ENCODE measurements at places on chromosomes 1 and 21.

GRCh38 chr21:45459171-45460010 is 54.4 kb downstream of the COL18A1 start:
- no peak for DNase-seq

DNA sequence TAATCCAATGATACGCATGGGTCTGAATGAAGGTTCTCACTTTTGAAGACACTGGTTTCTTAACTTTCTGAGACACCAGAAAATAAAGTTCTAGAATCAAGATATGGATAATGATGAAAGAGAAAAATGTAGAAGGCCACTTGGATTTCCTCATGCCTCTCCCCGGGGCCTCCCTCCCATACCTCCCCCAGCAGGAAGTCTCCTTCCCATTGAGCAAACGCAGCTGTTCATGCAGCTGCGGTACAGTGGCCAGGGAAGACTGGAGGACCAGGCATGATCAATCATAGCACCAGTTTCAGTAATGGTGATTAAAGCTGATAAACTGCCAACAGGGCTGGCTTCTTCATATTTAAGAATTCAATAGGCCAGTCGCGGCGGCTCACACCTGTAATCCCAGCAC is 10.9 kb upstream of the UBR4 start:
- DNase-seq: no peak

DNA sequence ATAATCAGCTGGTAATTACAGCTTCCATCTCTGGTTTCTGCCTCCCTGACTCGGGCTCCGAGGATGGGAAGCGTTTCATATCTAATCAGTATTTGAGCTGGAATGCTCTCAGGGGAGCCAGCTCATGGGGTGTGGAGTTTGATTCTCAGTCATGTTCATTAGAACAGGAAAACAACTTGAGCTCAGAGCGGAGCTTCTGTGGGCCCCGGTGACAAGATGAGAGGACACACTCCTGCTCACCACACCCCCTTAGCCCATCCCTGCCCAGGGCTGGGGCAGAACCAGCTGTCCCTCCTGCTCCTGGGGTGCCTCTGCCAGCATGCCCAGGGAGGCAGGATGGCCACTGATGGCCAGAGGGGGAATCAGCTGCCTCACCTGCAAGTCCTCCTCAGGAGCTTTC is 726.0 kb downstream of the PTPRU start:
- no peak for DNase-seq

- DNase-seq: peak; percentile 97
Measured at GRCh38 chr1:93179886-93180722, at the start of gene TMED5. TSS of gene TMED5 (minus strand) at chr1:93180413. CDS start at chr1:93180242, 171 bp downstream.

DNA sequence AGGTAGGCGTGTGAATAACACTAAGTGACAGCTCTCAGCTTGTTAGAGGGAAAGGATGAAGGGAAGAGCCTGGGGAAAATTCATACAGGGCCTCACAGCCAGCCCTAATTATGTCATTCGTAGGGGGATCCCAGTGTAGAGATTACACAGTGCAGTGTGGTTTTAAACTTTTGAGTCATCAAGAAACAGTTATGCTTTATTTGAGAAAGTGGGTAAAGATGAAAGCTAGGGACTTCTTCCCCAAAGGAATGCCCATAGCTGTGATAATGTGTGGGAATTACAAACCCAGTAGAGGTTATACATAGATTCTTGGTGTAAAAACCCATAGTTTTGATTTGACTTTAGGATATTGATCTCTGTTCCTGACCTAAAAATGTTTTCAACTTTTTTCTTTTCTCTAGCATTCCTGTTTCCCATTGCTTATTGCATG is 1.9 kb downstream of the TTF2 start:
- DNase-seq: no peak

DNA sequence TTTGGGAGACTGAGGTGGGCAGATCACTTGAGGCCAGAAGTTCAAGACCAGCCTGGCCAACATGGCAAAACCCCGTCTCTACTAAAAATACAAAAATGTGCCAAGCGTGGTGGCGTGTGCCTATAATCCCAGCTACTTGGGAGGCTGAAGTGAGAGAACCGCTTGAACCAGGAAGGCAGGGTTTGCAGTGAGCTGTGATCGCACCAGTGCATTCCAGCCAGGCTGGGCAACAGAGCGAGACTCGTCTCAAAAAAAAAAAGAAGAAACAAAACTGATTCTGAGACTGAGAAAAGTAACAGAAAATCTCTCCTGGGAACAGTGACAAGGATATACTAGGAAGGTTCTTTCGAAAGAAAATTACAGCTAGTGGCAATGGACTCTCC is 20.9 kb downstream of the USP48 start:
- no peak for DNase-seq

DNA sequence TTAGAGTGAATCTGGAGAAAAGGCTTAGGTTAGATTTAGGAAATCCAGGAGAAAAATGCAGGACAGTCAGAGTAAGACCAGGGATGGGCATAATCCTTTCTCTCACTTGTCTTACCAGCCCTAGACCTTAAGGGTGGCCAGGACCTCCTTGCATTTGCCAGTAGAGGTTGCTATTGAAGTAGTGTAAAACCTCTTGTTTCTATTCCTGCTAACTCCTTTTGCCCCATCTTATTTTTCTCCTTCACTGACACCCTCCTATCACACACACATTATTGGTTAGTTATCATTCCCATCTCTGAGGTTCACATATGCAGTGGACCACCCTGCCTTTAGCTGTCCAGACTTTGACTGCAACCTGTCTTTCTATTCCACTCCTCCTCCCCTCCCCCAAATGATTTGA is 75.0 kb upstream of the MACF1 start:
- no peak for DNase-seq

DNA sequence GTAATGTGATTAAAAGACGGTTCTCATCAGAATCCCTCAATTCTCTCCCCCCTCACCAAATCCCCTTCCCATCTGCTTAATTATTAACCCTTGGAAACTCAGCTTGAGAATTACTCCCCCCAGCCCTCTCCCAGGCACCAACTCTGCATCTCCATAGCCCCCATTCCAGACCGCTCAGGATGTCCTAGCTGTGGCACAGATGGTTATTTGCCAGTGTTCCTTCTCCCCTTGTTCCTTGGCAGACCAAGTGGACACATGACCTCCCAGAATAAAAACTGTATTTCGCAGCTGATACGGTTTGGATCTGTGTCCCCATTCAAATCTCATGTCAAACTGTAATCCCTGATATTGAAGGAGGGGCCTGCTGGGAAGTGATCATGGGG is 14.6 kb downstream of the HENMT1 start:
- DNase-seq: no peak

- no peak for DNase-seq
Measured at GRCh38 chr1:69776555-69776954, 208.8 kb downstream of the LRRC7 start.

- no peak for DNase-seq
Measured at GRCh38 chr1:94544706-94545490, 3.3 kb upstream of the F3 start.

GRCh38 chr21:31420354-31420753 is 76.3 kb upstream of the TIAM1 start:
- no peak for DNase-seq

DNA sequence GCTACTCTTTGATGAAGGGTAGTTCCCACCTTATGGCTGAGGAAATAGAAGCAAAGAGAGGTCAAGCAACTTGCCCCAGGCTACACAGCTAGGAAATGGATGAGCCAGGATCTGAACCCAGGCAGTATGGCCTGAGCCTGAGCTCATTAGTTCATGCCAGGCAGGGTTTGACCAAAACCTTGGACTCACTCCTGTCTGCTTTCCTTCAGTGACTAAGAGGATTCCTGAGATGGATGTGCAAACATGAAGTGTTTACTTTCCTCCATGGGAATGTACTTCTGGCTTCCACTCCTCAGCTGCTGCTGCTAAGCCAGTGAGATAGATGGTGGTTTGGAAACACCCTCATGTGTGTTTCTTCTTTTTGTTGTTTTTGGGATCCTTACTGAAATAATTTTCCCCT is 35.1 kb upstream of the ERRFI1 start:
- no peak for DNase-seq

DNA sequence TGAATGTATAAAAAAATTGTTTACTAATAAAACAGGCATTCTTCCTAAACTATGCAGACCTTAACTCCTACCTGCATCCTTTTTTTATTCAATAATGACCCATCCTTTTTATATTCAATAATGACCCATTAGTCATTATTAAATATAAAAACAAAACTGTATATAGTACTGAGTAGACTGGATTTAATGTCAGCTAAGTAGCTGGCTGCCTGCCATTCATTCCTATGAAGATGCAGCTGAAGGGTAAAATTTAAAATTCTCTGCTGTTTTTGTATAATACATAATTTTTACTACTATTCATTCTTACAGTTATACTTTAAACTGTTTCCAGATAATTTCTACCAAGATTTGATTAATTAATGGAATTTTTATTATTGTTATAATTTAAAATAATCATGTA is 79.3 kb downstream of the DENND1B start:
- DNase-seq: no peak

DNA sequence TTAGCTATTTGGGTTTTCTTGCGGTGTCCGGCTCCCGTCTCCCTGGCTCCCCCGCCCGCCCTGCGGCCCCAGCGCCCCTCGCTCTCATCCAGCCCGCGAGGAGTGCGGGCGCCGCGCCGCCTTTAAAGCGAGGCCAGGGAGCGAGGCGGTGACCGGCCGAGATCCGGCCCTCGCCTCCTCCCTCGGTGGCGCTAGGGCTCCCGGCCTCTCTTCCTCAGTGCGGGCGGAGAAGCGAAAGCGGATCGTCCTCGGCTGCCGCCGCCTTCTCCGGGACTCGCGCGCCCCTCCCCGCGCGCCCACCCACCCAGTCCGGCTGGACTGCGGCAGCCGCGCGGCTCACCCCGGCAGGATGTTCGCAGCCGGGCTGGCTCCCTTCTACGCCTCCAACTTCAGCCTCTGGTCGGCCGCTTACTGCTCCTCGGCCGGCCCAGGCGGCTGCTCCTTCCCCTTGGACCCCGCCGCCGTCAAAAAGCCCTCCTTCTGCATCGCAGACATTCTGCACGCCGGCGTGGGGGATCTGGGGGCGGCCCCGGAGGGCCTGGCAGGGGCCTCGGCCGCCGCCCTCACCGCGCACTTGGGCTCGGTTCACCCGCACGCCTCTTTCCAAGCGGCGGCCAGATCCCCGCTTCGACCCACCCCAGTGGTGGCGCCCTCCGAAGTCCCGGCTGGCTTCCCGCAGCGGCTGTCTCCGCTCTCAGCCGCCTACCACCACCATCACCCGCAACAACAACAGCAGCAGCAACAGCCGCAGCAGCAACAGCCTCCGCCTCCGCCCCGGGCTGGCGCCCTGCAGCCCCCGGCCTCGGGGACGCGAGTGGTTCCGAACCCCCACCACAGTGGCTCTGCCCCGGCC is 492 bp downstream of the HLX start:
- DNase-seq: peak; percentile 58

GRCh38 chr1:93783876-93784275 is 95.1 kb downstream of the DNTTIP2 start:
- DNase-seq: no peak

DNA sequence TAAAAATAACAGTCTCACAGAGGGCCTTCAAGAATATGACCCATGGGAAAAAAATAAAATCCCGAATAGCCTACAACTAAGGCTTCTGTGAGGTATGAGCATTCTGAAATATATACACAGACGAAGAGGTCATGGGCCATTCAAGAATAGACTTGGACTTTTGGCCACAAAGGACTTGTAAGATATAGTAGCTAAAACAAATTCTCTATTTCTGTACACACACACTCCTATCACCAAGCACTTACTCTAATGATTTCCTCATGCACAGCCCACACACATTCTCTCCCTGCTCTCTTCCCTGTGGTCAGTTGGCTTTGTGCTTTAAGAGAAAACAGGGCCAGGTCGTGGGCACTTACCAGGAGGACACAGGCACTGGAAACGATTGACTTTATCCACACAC is 69.7 kb upstream of the ADAM30 start:
- DNase-seq: no peak

- no peak for DNase-seq
Measured at GRCh38 chr21:29340228-29340627, 41.5 kb downstream of the BACH1 start.
